ENCODE measurements at places on chromosomes 13 and 19.

DNA sequence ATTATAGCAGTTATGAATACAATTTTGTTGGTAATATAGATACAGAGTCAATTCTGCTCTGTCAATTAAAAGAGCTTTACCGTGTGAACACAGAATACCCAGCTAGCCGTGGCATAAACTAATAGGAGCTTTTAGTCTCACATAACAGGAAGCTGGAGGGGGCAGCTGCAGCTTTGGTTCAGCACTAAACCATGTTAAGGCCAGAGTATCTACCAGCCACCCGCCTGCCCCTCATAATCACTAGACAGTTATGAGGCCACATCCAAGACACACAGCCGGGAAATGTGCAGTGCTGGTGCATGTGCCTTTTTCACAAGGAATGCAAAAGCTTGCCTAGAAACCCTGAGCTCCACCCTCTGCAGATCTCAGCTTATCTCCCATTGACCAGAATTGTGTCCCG lies 62.3 kb downstream of the SGCG start:
- DNase-seq, result no peak

GRCh38 chr19:48511800-48512503 lies at the start of gene LMTK3:
LMTK3 (minus strand) TSS chr19:48511835; CDS start chr19:48511576, 259 bp downstream.
- DNase-seq, result peak; percentile 36

DNA sequence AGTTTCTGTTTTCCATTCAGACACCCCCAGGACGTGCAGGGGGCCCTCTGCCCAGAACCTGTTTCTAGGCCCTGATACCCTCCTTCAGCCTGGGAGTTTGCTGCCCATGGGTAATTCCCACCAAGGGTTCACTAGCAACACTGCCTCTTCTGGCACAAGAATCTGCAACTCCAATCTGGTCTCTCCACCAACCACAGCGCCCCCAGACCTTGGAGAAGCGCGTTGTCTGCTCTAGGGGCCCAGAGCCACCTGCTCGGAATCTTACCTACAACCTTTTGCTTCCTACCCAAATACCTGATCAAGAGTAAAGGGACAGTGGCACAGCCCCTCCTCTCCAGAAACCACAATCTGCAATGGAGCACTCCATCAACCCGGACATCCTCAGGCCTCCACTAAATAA lies 763 bp downstream of the ZNF180 start:
- DNase-seq, result no peak

DNA sequence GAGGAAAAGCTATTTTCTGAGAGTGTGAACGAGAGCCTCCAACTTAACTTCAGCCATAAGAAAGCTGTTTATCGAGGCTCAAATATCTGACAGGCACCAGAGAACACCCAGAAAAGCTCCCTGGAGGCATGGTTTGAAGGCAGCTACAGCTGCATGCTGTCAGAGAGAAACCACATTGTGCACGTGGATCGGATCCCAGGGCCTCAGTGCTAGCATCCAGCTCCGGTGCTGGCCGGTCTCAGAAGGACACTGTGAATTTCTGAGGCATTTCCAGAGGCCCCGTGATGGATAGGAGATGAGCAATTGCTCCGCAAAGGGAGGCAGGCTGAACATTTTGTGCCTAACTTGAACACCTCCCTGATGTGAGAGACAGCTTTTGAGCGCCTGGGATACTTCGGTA lies 315.7 kb downstream of the FGF9 start:
- peak; percentile 43 for DNase-seq

GRCh38 chr19:16626796-16627192 lies 1.2 kb downstream of the MED26 start:
- no peak for DNase-seq

GRCh38 chr13:112605531-112605990 lies 17.6 kb upstream of the TUBGCP3 start:
- DNase-seq, result peak; percentile 6

- DNase-seq, result no peak
Measured at GRCh38 chr13:100608906-100609305, 20.3 kb upstream of the GGACT start.

- DNase-seq, result no peak
Measured at GRCh38 chr13:109880371-109881346, 94.3 kb upstream of the IRS2 start.

GRCh38 chr13:98508280-98508679 lies 68.6 kb downstream of the STK24 start:
- peak; percentile 73 for DNase-seq

- no peak for DNase-seq
Measured at GRCh38 chr13:110565296-110565695, 3.8 kb upstream of the RAB20 start.

- DNase-seq, result peak; percentile 89
Measured at GRCh38 chr19:37251308-37252229, 33.6 kb downstream of the ZNF383 start.

DNA sequence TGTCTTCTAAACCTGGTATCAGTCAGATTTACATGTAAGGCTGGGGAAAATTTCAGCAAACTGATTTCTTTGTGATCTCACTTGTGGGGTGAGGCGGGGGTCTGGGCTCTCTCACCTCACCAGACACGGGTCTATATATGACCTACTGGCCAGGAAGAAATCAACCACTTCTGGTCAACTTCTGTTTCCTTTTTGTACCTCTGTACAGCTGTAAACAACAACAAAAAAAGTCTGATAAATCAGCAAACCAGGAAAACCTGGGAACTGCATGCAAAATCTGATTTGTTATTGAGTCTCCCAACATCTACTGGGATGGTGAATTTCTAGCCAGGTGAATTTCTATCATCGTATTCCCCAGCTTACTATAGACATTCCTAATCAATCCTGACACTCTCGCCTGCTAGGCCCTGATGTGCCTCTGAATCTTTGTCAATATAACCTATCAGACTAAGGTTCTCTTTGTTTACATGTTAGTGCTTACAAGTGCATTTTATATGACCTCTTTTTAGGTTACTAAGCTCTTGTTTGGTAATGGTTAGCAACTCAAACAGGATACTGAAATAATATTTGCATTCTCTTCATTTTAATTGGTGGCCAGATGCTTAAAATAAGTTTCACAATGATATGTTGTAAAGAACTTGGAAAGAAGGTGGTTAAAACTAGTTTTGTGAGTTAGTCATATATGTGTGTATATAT lies 77.7 kb downstream of the LRRC63 start:
- no peak for DNase-seq

GRCh38 chr19:41993612-41994483 lies at the start of gene ATP1A3:
ATP1A3 (minus strand) TSS chr19:41994230; CDS start chr19:41994076, 154 bp downstream.
- DNase-seq, result peak; percentile 33

DNA sequence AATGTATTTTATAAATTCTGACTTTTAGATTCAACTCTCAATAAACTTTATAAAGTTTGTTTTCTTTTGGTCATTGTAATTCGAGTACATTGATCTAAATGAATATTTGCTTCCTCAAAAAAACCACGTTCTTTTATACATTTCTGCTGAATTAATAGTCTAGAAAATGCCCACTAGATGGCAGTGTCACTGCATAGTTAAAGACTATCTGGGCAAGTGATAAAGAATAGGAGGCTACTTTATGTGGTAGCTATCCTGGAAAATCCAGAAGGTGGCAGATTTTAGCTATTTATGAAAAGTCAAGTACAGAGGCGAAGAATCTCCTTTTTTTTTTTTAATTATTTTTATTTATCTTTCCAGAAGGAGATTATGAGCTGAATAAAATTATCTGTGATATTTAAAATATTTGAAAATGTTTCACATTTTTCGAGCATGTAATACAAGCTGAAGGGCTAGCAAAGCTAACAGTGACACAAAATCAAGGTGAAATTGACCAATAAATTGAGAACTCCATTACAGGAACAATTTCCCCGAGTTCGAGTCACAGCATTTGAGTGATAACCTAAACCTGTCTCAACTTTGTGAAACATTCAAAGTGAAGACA lies 221.8 kb downstream of the OLFM4 start:
- peak; percentile 67 for DNase-seq

- peak; percentile 85 for DNase-seq
Measured at GRCh38 chr13:43730642-43731041, 56.1 kb downstream of the ENOX1 start.

DNA sequence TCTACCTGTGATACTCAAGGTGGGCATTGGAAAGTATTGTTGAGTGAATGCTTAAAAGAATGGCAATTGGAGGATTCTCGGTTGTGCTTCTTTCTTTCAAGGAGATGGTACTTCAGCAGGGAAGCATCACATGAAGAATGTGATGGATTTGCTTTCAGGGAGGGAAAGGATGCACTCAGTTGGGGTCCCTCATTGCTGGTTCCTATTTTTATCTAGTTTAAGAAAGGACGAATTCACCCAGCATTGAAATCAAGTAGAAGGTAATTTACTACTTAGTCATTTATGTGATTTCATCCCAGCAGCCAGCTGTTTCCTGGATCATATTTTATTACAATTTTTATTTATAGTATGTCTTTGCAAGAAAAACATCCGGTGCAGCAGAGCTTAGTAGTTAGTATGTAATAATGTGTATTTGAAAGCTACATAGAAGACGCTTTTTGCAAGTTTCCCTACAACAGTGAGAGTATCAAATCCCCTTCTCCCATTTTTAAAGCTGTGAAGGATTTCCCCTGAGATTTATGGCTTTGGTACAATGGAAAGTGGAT lies 417.9 kb downstream of the GPC5 start:
- no peak for DNase-seq

DNA sequence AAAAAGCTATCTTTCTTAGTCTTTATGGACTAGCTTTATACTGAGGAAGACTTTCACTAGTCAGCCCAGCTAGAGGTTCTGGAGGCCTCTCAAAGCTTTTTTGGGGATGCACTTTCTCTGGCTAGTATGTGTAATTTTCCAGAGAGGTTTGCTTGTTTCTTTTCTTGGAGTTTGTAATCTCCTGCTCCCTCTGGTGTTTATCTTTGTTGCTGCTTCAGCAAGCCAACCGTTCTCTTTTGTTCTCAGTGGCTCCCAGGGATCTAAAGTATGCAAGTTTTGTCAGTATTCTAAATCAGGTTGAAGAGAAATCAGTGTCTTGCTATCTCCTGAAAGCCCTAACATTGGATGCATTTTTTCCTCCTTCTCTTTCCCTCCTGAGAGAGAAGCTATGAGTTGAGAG lies 121.1 kb upstream of the MYO16 start:
- peak; percentile 41 for DNase-seq

DNA sequence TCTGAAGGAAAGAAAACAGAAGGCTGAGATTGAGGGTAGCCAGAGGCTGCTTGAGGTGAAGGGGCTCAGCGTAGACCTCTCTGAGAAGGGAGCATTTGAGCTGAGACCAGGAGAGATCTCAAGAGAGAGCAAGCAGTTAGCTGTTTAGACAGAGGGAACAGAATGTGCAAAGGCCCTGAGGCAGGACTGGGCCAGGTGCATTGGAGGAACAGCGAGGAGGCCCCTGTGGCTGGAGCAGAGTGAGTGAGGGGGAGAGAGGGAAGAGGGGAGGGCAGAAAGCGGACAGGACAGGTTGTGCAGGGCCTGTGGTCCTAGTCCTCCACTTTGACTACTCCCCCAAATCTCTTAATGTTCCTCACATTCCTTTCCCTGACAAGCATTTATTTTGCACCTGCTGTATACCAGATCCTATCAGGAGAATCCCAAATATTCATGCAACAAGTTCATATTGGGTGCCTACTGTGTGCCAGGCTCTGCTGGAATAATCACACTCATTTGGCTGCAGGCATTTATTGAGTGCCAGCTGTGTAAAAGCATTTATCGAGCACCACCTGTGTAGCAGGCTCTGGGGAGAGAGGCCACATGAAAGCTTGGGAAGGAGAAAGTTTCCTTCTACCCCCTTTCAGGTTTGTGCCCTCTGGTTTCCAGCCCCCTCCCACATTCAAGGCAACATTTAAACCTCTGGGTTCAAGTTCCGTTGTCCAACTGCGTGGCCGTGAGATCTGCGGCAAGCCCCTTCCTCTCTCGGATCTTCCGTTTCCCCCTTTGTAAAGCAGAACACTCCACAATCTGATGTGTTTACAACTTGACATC lies 36.5 kb downstream of the NFIC start:
- no peak for DNase-seq

- no peak for DNase-seq
Measured at GRCh38 chr19:10518444-10519361, 1.5 kb upstream of the S1PR5 start.

DNA sequence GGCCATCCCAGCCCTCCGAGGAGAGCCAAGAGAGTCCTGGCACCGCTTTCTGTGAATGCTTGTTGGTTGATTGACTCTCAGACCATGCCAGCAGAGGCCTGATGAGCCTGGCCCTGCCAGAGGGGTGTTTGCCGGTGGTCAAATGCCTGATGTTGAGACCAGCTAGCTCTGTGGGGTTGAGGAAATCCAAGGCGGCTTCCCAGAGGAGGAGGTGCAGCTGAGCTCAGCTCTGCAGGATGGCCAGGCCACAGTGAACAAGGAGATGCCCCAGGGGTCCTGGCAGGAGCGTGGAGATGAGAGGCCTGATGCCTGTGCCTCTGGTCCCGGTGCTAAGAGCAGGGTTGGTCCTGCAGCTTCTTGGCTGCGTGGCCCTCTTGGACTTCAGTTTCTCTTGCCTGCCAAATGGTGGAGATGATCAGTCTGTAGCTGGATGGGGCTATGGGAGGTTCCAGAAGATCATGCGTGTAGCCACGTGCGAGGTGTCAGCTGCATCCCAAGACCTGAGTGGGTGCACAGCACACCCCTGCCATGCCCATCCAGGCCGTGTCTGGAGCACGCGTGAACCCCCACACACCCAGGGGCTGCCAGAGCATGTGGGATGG lies 16.8 kb downstream of the NFIC start:
- DNase-seq, result no peak

DNA sequence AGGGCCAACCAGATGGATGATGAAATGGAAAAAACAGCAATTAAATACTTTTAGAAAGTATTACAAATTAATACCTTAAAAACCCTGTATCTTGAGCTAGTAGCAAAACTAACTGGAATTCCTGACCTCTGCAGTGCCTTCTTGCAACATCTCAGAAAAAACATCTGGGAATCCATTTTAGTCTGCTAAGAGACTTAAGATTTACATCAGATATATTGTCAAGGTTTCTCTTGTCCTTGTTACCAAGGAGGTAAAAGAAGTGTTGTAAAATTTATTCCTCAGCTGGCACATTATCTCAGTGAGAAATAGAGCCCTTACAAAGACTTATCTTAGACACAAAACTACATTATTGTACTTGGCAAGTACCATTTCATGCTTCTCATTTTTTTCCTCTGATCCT lies 18.5 kb downstream of the KCNRG start:
- DNase-seq, result peak; percentile 52

DNA sequence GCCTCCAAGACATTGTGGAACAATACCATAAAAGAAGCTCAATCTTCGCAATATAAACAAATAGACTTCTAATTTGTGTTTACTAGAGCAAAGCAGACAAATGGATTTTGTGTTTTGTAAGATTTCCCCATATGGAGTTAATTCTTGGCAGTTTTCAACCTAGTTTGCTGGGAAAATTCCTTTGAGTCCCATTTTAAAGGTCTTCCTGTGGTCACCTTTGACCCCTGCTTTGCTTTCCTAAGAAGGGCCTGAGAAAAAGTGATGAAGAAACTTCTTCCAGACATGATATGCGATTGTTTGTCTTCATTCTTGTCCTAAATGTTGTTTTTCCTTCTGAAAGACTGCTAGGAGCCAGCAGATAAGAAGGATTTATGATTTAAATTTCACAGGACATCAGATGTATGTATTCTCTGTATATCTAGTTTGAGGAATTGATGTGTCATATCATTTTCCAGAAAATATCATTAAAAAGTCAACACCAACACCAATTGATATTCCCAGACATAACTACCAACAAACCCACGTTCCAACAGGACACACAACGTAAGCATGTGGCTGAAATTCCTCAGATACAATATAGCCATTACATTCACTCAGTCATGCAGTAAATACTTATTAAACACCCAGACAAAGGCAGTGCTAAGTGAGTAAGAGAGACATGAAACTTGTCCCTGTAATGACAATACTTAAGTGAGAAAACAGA lies 276.4 kb downstream of the LHFPL6 start:
- DNase-seq, result peak; percentile 65

- DNase-seq, result no peak
Measured at GRCh38 chr19:13722146-13722545, 42.2 kb upstream of the MRI1 start.

- no peak for DNase-seq
Measured at GRCh38 chr13:54317722-54318121, 1289.1 kb downstream of the OLFM4 start.

Measured in mesenchymal stem cell (in vitro differentiated cells and primary cell).